ENCODE measurements at places on chromosomes 1 and 21.

DNA sequence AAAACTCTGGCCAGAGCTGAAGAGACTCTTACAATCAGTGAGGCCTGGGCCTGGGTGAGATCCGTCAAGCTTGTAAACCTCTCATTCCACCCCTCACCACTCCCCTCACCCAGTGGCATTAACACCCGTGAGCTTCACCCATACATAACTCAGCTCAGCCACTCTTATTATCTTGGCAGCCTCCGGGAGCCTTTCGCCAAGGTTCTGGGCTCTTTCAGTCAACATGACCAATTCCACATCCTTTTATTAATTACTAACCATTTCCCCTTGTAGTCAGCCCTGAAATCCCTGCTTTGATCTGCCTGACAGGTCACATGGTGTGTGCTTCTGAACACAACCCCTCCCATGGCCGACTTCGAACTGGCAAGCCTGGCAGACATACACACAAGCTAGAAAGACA lies 134.8 kb downstream of the SETD4 start:
- no peak for DNase-seq

- no peak for DNase-seq
Observed at GRCh38 chr1:7984811-7985210, 23.3 kb downstream of the PARK7 start.

DNA sequence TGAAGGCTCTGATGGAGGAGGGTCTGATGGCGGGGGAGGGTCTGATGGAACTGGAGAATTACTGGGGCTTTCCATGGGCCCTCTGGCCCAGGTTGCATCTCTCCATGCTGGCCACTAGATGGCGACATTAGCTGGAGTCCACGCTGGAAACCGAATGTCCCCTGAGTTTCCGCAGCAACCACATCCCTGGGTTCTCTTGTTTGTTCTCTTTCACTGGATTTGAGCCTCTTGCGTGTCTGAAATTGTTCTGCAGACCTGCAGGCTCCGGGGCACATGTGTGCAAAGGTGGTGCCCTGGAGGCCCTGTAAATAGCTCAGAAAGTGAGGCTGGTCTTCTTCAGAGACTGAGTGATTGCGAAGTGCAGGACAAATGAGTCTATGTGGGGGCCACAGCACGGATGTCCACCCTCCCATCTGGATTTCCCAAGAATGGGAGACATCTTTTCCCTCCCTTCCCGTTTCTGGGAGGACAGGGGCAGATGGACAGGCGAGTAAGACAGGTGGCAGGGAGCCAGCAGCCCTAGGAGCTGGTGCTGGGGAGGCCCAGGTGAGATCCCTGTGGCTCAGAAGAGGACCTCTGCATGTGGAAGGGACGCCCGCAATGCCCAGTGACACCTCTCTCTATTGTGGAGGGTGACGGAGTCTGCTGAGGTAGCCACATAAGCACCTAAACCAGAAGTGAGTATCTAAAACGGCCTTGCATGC lies 73.2 kb upstream of the ABCG1 start:
- no peak for DNase-seq

DNA sequence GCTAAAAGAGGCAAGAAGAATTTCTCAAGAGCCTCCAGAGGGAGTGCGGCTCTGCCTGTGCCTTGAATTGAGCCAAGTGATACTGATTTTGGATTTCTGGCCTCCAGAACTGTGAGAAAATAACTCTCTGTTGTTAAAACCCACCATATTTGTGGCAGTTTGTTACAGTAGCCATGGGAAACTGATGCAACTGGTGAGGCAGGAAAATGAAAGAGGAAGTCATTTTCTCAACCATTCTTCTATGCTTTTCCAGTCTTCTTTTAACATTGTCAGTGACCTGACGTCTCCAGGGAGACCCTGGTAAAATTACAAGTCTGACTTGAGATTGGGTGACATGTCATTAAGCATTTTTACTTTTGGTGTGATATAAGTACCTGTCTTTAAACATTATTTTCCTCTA lies 5.8 kb downstream of the OR6P1 start:
- DNase-seq, result no peak

DNA sequence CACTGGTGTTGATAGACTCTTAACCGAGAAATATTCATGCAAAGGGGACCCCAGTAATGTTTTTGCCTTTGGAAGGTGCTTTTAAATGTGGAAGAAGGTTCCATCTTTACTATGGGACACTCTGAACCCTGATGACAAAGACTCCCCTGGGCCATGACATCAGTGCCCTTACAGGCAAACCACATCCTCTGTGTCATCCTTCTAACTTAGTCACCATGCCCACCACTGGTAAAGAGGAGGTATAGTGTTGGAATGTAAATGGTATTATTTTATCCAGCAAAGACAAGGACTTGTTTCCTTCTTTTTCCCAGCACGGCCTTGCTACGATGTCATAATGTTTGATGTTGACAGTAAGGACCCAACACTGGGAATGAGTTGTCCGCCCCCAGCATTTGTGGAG lies 12.6 kb downstream of the METTL13 start:
- DNase-seq, result no peak

DNA sequence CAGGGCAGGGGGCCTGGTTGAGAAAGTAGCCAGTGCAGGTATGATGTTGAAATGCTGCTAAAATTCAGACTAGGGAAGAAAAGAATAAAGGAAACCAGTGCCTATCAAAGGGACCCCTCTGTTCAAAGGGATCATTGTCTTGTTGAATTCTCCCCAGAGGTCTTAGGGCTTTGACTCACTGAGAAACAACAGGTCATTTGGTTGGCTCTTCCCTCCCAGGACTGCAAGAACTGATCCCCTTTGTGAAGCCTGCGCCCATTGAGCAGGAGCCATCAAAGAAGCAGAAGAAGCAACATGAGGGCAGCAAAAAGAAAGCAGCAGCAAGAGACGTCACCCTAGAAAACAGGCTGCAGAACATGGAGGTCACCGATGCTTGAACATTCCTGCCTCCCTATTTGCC lies 11.8 kb upstream of the CELSR2 start:
- no peak for DNase-seq

DNA sequence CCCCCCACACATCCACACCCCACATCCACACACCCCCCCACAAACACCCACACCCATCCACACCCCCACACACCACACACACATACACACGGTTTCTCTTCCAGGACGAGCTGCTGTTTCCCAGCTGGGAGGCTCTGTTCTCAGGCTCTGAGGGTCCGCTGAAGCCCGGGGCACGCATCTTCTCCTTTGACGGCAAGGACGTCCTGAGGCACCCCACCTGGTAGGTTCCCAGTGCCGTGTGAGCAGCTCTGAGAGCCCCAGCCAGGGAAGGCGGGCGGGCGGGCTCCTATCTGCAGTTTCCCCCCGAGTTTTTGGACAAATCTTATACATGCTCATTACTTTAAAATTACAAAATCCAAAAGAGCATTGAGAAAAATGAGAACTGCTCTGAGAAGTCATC lies 31.2 kb downstream of the SLC19A1 start:
- DNase-seq, result no peak

DNA sequence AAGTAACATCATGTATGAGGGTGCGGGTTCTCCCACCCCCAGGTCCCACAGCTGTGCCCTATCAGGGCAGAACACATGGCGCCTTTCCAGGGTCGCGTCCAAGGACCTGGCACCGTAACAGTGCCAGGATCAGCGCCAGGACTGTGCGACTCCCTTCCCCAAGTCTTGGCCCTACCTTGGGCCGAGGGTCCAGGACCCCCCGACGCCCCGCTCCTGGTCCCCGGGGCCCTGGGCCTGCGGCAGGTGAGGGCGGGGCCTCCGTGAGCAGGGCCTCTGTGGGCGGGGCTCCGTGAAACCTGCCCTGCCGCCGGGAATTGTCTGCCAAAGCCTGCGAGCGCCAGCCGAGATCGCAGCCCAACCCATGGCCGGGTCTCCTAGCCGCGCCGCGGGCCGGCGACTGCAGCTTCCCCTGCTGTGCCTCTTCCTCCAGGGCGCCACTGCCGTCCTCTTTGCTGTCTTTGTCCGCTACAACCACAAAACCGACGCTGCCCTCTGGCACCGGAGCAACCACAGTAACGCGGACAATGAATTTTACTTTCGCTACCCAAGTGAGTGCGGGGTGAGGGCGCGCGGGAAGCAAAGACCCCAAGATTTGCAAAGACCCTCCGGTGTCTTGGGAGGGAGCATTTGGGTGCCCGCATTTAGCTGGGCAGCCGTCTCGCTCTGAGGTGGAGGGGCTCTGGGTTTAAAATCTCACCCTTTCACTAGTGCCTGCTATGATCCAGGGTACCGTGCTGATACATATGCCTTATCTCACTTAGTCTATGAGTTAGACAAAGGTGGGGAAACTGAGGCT lies at the start of gene RHBG:
Gene RHBG, plus strand, starts transcription at position 323 of the 796 bp plus-strand sequence. Its CDS starts 39 bp downstream, at position 362.
- DNase-seq, result no peak

GRCh38 chr1:223243441-223244050 lies 100.5 kb upstream of the TLR5 start:
- DNase-seq, result no peak

DNA sequence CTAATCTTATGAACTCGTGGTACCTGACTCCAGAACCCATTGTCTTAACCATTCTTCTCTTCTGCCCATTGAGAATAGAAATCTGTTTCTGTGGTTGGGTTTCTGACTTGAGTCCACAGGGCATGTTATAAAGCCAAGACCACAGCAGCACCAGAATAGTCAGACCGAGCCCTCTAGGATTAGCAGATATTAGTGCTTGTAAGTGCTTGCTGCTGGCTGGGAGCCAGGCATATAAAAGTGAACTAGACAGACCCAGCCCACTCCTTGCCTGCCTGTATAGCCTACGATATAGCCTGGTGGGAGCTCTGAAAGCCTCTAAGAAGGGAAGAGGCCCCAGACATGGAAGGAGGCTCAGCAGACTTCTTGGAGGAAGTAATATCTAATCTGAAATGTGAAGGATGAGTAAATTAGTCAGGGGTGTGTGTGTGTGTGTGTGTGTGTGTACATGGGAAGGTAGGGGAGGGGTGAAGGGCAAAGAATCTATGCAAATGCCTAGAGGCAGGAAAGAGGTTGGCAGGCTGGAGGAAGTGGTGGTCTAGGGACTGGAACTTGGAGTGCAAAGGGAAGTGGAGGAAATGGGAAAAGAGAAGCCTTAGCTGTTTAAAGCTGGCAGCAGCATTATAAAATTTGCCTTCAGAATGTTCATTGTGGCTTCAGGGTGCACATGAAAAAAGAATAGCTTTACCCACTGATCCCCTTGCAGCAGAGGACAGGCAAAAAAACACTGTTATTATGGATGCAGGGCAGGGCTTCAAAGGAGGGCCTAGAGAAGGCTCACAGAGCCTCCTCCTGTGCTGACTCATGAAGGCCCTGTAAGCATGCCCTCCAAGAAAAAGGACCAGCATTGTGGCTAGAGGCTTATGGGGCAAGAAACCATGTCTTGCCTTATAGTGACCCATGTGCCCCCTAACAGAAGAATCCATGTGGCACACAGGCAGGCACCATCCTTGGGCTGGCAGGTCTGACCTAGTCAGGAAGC lies 169.2 kb downstream of the LMX1A start:
- no peak for DNase-seq

DNA sequence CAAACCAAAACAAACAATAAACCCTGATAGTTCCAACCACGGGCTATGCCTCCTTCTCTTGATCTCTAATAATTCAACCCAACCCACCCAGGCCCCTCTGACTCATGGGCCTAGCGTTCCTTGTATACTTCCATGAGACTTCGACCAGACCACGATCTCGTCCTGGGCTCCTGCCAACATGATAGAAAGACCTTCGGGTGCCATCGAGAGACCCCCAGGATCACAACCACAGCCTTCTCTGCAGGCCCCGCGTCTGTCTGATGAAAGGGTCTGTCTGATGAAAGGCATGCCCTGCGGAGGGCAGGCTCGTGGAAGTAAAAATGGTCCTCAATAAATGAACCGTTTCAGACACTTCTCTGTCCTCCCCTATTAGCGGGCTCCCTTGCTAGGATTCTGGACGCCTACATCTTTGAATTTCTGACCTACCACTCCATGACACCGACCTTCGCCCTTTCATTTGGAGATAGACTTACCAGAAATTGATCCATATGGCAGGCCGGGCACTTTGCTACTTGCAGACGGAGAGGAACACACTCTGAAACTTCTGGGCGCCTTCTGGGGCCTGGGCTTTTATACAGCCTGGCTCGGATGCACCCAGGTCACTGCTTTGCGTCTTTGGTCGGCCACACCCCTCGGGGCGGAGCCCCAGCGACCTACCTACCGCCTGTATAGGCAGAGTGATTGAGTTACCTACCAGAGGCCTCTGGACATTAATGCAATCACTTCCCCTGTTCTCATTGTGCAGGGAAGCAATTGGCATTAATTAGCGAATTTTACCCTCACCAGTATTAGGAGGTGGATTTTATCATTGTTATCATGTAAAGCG lies 5.3 kb upstream of the KLF18 start:
- DNase-seq, result no peak

GRCh38 chr1:247087256-247087655 lies 8.6 kb upstream of the ZNF670 start:
- DNase-seq, result no peak

DNA sequence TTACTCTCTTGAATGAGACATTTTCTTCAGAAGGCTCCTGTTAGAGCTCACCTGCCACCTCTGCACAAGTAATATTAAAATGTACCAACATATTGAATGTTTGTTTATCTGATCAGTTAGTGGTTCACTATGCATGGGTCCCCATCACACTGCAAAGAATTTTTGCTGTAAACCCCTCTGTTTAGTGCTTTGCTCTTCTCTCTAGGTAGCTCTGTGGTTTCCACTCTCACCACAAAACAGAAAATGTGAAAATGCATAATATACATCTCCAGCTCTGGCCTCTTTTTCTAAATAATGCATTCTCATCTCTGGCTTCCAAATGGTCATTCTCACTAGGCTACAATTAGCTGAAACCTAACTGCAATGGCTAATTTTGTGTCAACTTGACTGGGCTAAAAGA lies 176.7 kb downstream of the TRIM33 start:
- DNase-seq, result no peak

- DNase-seq, result no peak
Observed at GRCh38 chr1:15683345-15684039, 628 bp upstream of the PLEKHM2 start.

DNA sequence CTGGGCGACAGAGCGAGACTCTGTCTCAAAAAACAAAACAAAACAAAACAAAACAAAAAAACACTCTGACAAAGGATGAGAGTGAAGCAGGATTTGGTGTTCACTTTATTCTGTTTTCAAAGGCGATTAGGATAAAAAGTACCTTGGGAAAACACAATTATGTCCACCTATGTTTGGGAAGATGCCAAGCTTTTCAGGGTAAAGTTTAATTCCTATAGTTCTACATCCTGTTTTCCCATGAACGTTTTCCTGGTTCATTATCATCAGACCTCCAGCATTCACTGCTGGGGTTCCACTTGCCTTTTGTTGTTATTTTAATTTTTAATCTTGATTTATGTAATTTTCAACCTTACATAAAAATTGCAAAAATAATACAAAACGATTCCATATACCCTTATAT lies 4.9 kb upstream of the NID1 start:
- DNase-seq, result no peak

GRCh38 chr21:45530423-45531113 lies 11.7 kb downstream of the SLC19A1 start:
- DNase-seq, result no peak

DNA sequence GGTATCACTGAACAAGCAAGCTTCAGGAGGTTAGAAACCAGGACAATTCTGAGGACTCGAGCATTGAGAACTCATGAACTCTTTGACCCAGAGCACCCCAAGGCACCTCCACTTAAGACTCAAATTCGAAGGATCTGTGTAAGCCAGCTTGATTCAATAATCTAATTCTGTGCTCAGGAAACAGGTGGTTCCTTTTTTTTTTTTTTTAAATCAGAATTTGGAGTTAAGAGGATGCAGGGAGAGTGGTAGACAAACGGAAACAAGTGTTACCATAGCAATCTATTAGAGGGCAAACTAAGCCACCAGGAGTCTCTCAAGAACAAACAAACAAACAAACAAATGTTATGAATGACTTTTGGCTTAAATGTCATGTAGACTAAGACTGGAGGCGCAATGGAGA lies 53.8 kb upstream of the DPH5 start:
- DNase-seq, result no peak

- no peak for DNase-seq
Observed at GRCh38 chr1:93587354-93587753, 94.3 kb downstream of the BCAR3 start.

Measured in stimulated activated CD8-positive, alpha-beta memory T cell treated with anti-CD3 and anti-CD28 coated beads, Interleukin-7, amount 100 ng/mL, for 48 hours (primary cell).